ENCODE measurements at places on chromosomes 6 and 20. TPM values are rescaled to one million over a fixed set of nuclear protein-coding genes. Genes with fewer than 3 reads are reported as not detected.

GRCh38 chr20:52963131-52963530, 9.0 kb upstream of the TSHZ2 start:
- no peak for DNase-seq

Gene MAPK13
- total RNA-seq: 32.4 TPM

Gene RUNX2
- 0.20 TPM for total RNA-seq

DNA sequence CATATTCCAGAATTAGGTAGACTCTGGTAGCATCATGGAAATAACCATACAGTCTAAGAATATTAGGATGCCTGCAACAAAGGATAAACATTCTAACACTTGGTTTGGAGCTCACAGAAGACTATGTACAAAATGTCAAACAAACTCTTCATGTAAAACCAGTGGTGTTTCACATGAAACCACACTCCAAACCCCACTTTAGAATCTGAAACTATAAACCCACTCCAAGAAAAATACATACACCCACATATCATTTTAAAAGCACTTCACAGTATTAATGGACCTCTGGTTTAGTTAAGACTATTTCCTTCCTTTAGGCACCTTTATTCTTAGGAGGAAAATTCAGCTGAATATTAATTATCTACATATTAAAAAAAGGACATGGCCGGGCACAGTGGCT, 10.5 kb downstream of the AURKA start:
- DNase-seq: no peak

- DNase-seq: no peak
Observed at GRCh38 chr20:2145376-2145775, 43.7 kb downstream of the STK35 start.

DNA sequence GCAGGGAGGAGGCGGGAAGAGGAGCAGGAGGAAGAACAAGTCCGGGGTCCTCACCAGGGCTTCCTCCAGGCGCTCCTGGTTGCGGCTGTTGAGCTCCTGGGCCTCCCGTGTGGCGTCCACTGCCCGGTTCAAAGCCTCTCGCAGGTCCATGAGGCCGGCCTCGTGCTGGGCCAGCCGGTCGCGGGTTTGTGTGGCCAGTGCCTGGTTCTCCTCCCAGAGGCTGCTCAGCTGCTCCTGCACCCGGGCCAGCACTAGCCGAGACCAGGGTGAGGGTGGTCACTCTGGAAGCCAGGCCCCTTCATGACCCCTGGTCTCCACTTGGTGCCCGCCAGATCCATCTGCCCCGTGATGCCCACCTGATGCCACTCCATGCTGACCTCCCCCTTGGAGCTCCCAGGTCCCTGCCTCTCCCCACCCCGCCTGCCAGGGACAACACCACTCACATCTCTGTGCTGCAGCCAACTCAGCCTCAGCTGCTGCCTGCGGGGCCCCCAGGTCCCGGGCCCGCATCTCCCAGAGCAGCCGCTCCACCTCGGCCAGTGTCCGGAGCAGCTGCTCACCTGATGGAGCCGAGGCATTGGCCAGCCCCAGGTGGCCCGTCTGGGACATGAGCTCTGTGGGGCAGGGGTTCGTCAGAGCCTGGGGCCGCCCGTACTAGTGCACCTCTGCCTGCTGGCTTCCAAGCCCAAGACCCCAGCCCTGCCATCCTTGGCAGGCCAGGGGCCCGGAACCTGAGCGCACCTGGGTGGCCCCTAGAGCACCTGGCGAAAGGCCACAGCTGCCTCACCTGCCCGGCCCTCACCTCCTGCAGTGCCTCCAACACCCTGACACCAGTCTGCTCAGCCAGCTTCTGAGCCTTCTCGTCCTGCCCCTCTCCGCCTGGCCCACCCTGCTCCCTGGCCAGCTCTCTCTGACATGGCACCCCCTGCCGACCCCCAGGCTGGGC, 15.9 kb downstream of the ADRM1 start:
- DNase-seq: no peak

DNA sequence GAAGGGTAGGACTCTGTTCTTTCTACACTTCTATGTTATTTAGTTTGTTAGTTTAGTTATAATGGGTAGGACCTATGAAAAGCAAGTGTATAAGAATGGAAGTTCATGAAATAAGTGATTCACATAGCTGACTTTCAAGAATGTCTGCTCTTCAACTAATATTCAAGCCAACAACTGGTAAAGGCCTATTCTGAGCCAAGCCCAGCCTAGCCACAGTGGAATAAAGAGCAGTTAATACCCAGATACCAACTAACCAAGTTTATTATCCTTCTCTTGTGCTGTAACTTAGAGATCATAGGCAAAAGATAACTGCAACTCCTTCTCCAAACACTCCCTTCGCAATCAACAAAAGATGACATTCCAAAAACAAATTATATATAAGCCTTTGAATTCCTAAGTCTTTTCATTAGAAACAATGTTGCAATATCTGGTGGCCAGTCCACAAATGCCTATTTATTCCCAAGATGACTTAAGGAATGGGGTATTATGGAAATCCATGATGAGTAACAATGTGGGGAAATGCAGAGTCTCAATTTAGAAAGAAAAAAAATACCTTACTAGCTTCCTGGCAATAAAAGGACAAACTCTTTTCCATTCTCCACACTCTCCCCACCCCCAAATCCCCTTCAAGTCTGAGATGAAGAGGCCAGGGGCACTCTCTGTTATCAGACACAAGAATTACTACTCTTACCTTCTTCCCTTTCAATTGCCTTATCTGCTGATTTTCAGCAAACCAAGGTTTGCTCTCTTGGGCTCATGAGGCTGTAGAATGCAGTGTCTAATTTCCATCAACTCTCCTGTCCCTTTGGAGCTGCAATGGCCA, 27.4 kb downstream of the BTBD9 start:
- no peak for DNase-seq

GRCh38 chr6:92110403-92110802, 1309.0 kb downstream of the EPHA7 start:
- no peak for DNase-seq
